ENCODE measurements at places on chromosomes 16 and 17.

DNA sequence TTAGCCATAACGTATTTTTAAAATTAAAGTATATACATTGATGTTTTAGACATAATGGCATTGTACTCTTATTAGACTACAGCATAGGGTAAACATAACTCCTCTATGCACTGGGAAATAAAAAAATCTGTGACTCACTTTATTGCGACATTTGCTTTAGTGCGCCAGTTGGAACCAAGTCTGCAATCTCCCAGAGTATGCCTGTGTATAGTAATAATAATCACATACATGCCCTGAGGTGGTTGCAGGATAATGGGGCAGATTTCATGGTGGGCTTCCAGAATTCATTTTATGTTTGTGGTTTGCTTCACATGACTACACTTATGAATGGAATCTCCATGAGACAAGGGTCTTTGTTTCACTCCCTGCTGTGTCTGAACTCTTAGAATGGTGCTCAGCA is 66.9 kb upstream of the N4BP1 start:
- DNase-seq: no peak

DNA sequence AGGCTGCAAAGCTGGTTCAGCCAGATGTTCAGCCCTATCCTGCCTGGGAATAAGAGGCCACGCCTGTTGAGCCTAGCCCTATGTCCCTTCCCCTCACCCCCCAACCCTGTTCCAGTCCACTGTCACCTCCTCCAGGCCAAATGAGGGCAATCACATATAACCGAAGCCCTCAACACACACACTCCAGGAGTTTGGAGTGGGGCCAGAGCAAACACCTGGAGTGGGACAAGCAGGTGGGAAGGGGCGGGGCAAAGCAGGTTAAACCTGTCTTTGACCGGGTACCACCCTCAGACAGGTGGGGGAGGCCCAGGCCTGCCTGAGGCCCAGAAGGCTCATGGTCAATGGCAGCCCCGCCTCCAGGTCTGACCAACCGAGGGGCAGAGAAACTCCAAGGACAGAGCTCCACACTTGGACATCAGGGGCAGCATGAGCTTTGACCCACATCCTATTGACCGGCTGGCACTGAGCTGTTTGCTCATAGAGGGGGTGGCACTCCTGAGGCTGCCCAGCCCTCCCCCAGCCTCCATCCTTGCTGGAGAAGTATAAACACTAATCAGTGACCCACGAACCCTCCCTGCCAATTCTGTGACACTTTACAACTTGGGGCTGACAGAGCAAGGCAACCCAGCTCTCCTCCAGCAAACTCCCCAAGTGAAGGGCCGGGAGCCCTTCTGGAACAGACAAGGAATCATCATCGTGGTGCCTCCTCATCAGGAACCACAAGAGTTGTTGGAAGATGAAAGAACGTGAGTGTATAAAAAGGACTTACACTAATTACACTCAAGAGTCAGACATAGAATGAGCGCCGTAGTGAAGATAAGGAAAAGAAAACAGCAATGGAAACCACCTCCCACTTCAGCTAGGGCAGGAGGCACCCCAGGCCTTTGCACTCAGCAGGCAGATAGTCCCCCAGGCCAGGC is 1.5 kb downstream of the ESRP2 start:
- no peak for DNase-seq

DNA sequence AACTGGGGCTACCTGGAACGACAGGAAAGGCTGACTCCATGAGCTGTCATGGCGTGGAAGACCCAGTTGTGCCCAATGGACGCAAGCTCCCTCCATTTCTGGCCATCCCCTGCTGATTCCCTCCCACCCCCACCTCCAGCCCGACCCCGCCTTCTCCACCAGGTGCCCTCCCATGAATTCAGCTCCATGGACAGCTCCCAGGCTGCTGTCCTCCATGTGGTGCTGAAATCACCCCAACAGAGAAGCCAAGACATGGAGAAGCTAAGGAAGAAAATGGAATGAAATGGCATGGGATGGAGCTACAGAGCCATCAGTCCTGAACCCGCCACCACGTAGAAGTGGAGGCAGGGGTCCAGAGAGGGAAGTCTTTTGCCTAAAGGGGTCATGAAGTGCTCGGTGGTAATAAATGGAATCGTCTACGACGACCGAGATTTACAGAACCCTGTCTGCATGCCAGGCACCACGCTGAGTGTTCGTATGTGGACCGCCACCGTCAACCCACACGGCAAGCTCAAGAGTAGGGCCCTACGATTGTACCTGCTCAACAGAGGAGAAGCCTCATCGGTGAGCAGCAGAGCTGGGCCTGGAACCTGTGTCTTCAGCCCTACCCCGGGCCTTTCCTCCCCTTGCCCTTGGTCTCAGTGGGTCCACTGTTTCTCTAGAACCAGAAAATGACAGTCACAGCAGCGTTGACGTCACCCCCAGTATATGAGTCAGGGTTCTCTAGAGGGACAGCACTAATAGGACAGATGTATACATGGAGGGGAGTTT is 9.3 kb upstream of the ZC3H18 start:
- DNase-seq: no peak

DNA sequence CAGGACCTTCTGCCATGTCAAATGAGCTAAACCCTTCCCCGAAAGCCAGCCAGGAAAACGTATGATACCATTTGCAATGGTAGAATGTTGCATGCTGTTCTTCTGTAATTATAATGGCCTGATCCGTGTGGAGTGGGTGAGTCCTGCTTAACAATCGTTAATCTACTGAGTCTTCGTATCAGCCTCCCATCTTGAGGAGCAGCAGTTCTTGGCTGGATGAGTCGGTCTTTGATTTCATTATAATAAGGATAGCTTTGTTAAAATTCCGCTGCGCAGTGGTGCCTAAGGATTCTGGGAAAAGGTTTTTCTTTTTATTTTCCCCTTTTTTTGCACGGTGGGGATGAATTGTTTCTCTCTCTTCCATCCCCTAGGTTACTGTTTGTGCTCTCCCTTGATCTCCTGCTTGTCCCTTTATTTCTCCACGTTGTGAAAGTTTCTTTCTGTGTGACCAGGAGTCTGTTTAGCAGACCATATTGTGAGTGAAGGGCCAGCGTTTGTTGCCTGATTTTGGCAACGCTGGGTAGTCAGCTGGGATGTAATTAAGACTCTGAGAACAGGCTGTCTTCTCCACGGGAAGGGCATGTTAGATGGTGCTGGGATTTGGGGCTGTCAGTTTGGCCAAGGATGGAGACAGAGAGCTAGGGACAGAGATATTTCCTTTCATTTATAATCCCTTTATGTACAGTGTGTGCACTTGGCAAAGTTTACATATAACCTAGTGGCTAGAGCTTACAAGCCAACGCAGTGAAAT is 263.0 kb downstream of the FTO start:
- no peak for DNase-seq

- no peak for DNase-seq
Measured at GRCh38 chr17:65359016-65359415, 202.4 kb downstream of the AXIN2 start.

GRCh38 chr17:43338886-43339516 is 59.8 kb upstream of the ARL4D start:
- peak; percentile 54 for DNase-seq

DNA sequence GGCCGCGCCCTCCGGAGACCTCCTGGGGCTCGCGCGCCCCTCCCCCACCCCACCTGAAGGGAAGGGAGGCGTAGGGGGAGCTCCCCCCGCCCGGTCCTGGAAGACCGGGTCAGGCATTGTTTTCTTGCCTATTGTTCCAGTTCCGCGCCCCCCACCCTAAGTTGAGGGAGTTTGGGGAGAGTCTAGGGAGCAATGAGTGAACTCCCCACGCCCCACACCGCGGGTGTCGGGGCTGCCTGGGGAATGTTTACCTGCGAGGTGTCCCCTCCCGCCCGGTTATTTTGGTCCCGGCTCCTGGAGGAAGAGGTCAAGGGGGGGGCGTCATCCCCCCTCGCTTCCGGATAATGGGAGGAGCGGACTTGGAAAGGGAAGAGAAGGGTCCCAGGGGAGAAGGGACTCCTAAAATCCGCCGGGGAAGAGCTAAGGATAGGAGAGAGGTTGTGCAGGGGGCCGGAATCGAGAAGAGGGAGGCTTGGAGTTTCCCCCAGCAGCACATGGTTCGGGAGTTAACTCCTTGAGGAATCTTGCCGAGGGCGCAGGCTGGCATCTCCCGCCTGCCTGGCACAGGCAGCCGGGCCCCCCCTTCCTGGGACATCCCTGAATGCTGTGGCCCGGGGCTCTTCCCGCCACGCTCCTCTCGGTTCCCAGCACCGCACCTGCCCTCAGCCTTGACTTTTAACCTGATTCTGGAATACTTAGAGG is 881 bp downstream of the MLLT6 start:
- no peak for DNase-seq

DNA sequence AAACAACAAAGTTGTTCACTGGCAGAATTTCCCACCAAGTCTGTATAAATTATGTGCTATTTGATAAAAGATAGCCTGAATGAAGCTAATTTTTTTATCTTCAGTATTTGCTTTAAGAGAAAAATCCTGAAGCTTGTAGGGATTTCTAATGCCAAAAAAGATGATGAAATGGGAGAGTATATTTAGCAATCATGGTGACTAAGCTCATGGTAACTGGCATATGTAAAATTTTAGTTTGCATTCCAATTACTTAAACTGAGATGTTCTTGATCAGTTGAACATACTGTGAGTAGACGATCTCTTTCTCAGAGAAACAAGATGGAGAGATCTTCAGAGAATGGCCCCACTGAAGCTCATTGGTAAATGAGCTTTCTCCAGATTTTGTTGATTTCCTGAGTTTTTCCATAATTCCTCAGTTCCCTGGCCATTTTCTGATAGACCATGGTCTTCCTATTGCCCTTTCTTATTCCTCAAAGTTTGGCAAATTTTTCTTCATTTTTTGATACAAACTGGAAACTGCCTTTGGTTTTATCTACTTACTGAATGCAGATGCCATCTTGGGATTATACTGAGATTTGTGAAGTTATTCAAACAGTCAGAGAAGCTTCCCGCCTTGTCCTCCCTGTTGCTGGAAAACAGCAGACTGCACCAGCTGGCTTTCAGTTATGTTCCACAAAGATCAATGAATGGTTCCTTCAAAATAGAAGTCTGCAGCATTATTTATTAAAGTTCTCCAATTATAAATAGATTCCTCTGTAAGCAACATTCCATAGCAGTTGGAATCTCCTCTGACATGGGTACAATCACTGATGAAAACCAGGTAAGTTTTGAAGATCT is 68.3 kb upstream of the ALOX12 start:
- DNase-seq: no peak

DNA sequence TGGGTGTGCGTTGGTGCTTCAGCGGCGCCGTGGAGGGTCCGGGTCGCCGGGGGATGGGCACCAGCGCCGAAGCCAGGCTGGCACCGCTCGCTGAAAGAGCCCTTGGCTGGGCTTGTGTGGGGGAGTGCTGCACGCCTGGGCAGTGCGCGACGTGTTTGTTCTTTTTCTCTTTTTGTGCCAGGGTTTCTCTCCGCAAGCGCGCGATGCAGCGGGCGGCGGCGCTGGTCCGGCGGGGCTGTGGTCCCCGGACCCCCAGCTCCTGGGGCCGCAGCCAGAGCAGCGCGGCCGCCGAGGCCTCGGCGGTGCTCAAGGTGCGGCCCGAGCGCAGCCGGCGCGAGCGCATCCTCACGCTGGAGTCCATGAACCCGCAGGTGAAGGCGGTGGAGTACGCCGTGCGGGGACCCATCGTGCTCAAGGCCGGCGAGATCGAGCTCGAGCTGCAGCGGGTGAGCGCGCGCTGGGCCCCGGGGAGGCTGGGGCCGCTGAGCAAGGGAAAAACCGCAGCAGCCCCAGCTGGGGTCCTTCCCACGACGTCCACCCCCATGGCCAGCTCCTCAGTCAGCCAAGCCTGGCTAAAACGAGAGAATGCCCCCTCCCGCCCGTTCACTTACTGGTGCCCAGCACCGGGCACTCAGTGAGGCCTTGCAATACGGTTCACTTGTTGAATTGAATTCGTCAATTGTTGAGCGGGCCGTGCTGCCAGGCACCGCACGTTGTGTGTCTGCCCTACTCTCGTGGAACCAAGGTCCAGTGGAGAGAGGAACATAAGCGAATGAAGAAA is 541 bp downstream of the GPT2 start:
- DNase-seq: no peak

DNA sequence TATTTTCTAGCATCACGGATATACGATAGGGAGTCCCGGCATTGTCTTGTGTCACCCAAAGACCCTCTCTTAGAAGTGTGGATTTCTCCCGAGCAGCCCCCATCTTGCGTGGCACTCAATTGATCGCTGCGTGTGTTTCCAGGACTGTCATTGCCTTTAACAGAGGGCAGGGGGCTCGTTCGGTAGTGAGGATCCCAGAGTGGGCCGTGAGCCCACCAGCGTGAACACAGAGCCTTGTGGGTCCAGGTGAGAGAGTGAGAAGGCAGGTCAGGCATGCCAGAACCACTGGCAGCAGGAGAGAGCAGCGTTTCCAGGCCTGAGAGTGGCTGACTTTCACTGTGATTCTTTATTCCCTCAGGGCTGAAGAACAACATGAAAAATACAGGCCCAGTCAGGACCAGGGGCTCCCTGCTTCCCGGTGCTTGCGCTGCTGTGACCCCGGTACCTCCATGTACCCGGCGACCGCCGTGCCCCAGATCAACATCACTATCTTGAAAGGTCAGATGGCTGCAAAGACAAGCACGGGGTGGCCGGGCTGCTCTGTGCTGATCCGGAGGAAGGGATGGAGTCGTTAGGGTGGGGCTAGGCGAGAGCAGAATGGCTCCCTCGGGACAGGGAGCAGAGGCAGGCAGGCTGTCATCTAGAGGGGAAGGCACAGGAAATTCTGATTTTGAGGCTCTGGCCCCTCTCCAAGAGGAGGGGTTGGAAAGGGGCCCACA is 22.4 kb downstream of the C1QTNF1 start:
- no peak for DNase-seq

- no peak for DNase-seq
Measured at GRCh38 chr17:50917418-50917743, 51.2 kb upstream of the TOB1 start.

DNA sequence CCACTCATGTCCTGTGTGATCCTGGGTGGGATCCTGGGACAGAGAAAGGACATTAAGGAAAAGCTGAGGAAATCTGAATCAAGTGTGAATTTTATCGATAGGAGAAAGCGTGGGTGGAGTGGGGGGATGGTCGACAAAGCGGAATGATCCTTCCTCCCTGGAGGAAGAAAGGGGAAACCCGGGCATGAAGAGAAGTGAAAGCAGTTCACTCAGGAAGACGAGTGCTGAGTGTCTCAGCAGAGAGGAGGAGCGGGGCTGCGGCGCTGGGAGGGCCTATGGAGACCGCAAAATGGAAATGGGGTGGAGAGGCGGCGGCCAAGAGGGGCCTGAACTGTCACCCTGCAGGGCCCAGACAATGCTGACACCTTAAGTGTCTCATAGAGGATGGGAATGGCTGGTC is 8.7 kb downstream of the ZDHHC7 start:
- no peak for DNase-seq

GRCh38 chr16:82019535-82019934 is 8.3 kb upstream of the SDR42E1 start:
- DNase-seq: no peak
